ENCODE measurements at places on chromosomes 12 and 14.

DNA sequence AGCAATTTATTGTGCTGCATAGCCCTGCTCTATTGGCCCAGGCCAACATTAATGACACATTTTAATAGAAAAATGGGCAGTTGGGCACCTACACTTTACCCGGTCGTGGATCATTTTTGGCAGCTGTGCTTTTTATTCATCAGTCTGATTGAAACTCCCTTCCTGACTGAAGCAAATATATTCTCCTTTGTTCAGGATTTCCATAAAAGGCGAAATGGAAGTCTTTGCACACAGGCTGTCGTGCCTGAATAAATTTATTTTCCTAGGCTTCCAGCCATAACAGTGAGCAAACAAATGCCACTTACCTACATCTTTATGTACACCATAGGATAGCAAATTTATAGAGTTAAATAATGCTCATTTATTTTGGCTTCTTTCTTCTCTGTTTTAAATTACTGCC lies 480.7 kb upstream of the DCN start:
- DNase-seq: no peak

GRCh38 chr12:82187011-82187410 lies 171.2 kb downstream of the CCDC59 start:
- DNase-seq: no peak

DNA sequence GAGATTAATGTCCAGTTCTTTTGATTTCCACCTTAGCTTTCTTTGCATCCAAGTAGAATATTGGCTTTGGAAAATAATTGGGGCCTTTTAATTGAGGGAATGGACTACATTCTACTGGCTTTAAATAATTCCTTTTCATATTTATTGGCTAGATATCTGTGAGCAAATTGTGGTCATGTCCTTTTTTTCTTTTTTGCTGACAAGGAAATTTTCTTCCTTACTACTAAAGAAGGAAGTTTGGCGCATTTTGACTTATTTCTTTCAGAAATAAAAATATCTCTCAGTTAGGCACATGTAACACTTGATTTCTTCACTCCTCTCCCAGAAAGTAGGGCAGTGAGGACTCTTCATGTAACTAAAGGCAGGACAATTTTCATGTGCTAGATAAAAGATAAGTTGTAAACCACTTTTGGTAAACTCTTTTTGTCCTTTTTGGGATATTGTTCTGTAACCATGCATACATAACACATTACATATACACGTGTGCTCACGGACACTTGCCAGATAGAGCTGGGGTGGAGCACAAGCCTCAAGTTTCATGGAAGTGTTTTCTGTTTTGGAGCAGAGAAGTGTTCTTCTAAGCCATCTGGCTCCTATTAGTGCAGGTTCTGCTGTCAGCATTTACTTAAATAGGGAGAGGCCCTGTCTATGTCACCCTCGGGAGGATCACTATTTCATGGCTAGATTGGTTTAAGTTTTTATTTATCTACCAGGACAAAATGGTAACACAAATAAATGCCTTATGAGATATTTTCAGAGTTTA lies 85.1 kb upstream of the LRIG3 start:
- DNase-seq: peak; percentile 5

GRCh38 chr12:47981496-47982260 lies 18.3 kb downstream of the TMEM106C start:
- no peak for DNase-seq

GRCh38 chr14:69013943-69014782 lies 35.1 kb upstream of the ACTN1 start:
- peak; percentile 61 for DNase-seq

GRCh38 chr14:26941521-26941920 lies 343.7 kb upstream of the NOVA1 start:
- DNase-seq: no peak

DNA sequence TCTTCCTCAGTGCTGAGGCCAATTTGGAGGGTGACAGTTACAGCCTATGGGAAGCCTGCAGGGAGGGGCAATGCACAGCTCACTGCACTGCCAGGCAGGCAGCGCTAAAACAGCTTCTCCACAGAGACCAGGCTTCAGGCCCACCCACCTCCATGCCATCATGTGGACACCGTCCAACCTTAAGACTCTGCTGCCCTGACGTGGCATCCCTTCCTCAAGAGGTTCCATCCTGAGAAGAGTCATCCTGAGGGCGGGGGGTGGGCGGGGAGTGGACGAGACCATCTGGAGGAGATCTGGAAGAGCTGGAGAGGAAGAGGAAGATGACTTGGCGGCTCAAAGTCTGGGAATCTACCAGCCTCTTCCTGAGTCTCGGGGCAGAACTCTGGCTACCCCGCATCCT lies 8.4 kb upstream of the ACVRL1 start:
- DNase-seq: peak; percentile 78

Measured in cardiac fibroblast (primary cell).